ENCODE measurements at places on chromosomes 5 and 9.

- no peak for DNase-seq
Measured at GRCh38 chr9:87503927-87504326, 6.3 kb downstream of the DAPK1 start.

GRCh38 chr5:96823900-96824380 is 16.2 kb upstream of the ERAP1 start:
- no peak for DNase-seq

DNA sequence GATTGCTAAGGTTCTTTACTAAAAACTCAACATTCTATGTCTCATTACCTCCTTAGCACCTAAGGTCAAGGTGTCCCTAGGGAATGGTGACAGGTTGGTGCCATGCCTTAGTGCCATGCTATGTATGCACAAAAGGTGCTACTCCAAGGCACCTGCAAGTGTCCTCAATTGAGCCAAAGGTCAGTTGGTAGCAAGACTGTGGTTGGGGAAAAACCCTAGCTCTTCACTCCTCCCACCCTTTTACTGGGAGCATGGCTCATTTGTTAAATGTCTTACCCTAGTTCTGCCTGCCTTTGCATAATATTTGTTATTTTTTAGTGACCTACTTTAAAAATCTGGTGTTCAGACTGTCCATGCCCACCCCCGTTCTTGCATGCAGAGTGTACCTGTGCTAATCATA is 17.0 kb downstream of the ACO1 start:
- DNase-seq, result no peak

- no peak for DNase-seq
Measured at GRCh38 chr9:15824310-15824709, 271.5 kb downstream of the CCDC171 start.

DNA sequence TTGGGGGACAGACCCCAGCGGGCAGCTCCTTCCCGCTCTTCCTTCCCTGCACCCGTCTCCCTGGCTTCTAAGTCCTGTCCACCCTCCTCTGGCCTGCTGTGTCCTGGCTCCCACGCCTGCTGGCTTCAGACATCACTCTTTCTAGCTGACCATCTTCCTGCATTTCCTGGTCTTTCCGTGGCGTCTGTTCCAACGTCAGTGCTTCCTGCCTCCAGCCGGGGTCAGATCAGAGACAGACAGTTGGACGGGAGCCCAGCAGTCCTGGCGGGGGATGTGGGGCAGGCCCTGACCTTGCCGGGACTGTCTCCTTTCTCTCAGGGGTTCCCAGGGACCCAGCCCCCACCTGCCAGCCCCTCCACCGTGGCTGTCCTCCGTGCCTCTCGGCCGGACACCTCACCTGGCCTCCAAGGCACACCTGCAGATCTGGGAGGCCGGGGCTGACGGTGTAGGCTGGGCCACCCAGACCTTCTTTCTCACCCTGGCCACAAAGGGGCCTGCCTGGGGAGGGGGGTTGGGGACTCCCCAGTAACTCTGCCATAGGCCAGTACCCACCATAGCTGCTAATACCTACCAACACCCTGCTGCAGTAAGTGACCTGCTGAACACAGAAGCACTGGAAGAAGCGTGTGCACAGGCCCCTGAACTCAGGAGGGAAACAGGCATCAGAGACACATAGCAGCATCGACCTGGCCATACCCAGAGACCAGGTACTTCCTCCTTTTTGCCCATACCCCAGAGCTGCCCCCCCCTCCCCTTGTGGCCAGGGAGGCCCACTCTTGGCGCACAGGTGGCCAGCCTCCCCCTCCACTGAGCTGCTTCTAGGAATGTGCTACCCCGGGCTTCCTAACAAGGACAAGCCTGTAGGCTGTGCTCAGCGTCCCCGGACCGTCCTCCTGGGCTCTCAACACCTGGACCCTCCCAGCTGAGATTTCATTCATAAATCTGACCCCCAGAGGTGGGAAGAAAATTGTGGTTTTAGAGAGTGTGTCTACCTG is 5.1 kb downstream of the NRARP start:
- no peak for DNase-seq

DNA sequence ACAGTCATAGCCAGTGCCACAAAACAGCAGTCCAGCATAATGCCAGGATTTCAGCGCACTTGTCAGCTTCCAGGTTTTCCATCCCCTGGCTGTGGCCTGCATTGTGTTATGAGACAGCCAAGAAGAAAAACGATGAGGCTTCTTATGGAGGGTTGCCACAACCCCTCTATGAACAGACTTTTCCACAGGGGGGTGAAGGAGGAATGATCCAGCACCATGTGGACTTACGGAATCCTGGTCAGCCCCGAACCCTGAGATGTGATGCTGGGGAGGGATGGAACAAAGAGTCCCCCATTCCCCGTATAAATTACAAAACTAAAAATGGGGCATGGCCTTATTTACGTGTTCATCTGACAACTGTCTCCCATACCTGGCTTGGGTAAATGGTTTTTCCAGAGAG is 32.6 kb downstream of the FAXDC2 start:
- no peak for DNase-seq

- no peak for DNase-seq
Measured at GRCh38 chr9:116987721-116988485, 300.8 kb downstream of the TRIM32 start.

- DNase-seq, result no peak
Measured at GRCh38 chr9:119853126-119853525, 483.9 kb upstream of the BRINP1 start.
